Stimulated activated CD4-positive, alpha-beta T cell treated with anti-CD3 and anti-CD28 coated beads, Interleukin-2, amount 100 ng/mL, for 48 hours (primary cell): ENCODE measurements at places on chromosomes 2 and 18.

DNA sequence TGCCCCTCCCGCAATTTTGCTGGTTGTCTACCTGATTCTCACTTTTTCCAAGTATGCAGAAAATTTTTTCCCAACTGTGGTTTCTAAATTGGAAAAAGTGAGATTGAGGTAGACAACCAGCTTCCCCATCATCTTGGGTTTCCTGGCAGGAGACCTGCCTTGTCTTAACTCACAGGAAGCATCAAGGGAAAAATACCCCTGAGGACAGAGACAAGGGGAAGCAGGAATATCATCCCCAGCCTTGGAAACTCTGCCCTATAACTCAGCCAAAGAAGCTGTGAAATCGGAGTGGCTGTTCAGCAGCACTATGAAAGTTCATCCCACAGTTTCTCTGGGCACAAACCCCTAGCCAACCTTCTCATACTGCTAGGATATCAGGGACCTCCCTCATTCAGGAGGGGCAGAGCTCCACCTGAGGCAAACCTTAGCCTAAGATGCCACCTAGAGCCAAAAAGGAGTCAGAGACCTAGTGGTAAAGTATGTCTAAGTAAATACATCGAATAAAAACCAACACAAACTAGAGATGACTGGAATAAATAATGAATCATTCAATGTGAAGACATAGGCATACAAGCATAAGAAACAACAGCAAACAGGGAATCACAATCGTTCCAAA, 68.2 kb downstream of the ZSWIM2 start:
- no peak for DNase-seq

- no peak for DNase-seq
These were observed 7.8 kb upstream of the SERPINB2 start for GRCh38 chr18:63879709-63880108.

- no peak for DNase-seq
These were observed 63.1 kb downstream of the UNC80 start for GRCh38 chr2:209834767-209835166.

- DNase-seq = no peak
These were observed 15.2 kb upstream of the SCYGR1 start for GRCh38 chr2:227402959-227403358.

DNA sequence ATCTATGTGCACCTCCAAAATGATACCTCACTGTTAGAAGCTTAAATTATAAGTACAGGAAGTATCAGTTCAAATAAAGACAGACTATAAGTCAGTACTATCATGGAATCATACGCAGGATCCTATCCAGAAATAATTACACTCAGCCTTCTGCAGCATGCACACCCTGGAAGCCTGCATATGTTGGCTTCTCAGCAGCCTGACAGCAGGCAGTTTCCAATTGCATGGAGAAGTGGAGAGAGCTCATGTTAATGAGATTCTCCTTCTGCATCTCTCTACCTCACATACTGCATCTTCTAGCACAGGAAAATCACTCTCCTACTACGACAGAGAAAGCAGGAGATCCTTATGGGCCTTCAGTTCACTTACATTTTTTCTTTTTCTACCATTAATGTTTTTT, 20.5 kb downstream of the NR4A2 start:
- no peak for DNase-seq

DNA sequence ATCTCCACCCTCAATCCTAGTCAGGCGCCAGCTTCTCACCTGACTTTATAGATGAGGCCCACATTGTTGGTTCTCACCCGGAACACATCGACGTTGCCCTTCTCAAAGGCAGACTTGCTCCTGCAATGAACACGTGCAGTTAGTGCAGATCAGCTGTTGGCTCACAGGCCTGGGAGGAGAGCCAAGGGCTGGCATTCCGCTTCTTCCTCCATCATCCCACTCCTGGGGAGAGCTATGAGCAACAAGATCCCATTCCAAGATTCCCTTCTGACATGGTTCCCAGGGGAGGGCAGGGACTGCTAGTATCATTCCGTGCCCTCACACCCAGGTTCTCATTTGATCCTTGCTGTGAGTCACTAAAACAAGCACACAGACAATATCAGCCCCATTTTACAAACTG, 15.1 kb downstream of the LOXHD1 start:
- DNase-seq = no peak

DNA sequence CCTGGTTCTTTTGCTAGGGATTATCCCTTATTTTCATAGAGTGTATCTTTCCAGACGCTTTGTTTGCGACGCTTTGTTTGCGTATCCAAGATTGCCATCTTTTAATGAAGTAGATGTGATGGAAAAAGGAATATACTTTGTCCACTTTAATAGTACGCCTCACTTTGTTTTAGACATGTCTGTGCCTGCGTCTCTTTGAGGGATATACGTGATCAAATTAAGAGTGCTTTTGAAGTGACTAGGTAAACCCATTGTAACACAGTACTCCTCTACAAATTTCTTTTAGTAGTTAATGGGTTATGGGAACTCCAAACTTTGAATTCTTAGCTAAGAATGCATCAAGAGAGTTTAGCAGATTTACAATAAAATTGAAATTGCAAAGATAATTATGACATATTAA, 27.9 kb downstream of the ACSL3 start:
- no peak for DNase-seq

DNA sequence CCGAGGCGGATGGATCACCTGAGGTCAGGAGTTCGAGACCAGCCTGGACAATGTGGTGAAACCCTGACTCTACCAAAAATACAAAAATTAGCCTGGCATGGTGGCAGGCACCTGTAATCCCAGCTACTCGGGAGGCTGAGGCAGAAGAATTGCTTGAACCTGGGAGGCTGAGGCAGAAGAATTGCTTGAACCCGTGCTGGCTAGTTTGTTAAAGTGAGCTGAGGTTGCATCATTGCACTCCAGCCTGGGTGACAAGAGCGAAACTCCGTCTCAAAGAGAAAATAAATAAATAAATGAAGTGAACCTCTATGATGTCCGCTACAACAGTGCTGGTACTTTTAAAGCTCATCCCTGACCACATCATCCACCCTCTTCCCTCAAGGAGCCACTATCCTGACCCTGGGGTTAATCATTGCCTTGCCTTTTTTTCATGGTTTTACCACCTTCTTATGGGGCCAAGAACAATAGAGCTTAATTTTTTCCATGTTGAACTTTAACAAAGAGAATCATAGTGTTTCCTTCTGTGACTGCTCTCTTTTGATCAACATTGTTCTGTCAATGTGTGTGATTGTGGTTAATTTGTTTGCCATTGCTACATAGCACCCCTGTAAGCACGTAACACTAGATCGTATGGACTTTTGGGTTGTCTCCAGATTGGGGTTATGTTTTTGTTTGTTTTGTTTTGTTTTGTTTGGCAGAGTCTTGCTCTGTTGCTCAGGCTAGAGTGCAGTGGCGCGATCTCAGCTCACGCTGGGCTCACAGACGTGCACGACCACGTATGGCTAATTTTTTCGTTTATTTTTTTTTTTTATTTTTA, 17.1 kb upstream of the ATRAID start:
- no peak for DNase-seq

DNA sequence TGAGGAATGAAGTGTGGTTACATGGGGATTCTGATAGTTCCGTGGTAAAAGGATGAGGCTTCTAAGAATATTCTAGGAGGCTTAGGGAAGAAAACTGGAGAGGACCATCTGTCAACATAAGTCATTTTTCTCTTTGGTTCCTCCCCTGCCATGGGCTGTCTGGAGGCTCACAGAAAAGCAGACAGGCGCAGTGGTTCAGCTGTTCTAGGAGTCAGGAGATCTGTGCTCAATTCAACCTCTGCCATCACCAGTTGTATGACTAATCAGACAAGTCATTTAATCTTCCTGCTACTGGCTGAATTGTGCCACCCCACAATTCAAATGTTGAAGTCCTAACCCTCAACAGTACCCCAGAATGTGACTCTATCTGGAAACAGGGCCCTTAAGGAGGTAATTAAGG, 36.4 kb downstream of the ADAM17 start:
- DNase-seq = no peak

DNA sequence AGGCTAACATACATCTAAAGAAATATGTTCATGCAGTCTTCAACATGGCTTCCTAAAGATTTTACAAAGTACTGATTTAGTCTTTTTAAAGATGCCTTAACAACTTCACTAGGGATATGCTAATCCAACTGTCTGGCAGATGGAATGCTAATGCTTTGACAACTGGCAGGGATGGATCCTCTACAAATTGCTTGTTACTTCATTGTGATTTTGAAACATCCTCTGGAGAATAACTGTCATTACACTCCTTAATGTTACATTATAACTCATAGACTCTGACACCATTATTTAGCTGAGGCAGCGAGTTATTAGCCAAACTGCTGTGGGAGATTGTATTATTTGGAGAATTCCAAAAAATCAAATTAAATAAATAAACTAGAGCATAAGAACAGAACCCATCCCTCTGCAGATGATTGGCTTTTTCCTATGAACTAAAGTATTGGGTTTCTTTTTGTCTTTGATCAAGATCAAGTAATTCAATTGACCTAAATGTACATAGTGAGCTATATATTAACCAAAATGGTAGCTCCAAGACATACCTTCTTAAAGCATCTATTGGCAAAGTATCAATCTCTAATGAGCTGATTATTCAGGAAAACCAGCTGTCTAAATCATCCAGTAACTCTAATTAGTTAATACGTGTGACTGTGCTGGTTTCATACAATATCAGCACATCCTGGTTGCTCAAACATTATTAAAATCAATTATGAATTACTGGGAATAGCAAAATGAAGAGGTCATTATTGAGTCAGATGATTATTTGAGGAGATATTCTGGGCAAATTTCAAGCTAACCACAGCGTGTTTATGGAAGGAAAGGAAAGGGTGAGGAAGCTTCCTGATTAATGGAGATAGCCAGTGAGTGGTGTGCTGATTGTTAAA, 321.3 kb upstream of the TFPI start:
- DNase-seq = no peak

DNA sequence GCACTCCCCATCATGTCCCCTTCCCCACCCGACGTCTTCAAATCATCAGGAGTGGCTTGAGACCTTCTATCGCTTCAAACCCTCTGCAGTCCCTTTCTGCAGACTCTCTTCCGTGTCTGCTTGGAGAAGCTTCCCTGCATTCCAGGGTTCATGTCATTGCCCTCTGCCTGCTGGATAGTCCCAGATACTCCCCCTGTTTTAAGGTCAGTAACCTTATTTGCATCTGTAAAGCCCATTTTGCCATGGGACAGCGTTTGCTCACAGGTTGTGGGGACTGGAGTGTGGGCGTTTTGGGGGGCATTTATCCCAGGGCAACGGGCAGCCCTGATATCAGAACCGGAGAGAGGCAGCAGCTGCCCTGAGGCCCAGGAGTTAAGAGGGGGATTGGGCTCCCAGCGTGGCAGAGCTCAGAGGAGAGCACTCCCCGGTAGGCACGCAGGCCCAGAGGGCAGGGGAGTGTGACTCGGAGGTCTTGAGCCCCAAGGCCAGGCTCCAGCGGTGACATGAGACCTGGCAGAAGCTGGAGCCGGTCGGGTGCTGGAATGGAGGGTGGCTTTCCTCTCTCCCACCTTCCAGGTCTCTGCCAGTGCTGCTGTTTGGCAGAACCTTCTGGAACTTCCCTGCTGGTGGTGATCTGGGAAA, 73.8 kb downstream of the RTP5 start:
- no peak for DNase-seq

GRCh38 chr2:128041561-128041960, 13.7 kb upstream of the SAP130 start:
- DNase-seq = no peak

- DNase-seq = no peak
These were observed 400.3 kb downstream of the NCKAP5 start for GRCh38 chr2:133167990-133168389.

DNA sequence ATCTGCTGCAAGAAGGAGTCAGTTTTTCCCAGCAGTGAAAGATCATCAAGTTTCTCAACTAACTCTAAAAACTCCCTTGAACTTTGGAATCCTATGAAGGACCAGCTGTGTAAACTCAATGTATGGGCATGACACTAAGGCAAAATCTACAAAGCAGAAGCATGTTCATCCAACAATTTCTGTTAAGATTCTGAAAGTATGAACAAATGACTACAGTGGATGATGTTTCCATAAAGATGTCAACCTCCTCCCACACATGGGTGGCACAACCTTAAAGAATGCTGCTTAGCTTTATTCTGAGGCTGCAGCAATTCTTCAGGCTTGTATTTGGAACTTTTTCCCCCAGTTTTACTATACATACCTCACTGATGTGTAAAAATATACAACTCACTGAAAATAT, 47.2 kb downstream of the WDR33 start:
- DNase-seq = no peak

- DNase-seq = no peak
These were observed 18.5 kb downstream of the CHCHD5 start for GRCh38 chr2:112602917-112603316.

DNA sequence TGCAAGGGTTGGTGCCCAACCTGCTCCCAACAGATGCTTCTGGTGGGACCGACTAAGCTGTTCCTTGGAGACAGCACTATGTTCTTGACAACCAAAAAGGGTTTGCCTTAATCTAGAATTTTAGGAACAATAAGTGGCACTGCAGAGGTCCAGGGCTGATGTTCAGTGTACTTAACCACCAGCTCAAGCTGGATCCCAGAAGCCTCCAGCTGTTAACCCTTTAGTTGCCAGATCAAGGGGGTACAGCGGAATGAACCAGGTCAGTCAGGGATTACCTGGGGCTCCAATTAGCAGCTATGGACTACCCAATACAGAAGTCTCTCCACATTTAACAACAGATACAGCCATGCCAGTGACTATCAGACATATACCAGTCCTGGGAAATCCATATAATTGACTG, 3.5 kb downstream of the GPR75 start:
- no peak for DNase-seq
